ENCODE measurements at places on chromosomes 2 and 18.

DNA sequence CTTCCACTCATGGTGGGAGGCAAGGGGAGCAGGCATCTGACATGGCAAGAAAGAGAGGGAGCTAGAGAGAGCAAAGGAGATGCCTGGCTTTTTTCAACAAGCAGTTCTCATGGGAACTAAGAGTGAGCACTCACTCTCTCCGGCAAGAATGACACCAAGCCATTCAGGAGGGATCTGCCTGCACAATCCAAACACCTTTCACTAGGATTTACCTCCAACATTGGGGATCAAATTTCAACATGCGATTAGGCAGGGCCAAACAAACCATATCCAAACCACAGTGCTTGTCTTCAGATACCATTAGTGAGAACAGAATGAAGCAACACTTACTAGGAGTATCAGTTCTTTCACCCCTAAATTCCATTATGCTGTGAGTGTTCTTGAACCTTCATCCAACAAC, 77.3 kb downstream of the FIGN start:
- no peak for DNase-seq

GRCh38 chr18:78571831-78572347, 407.7 kb upstream of the SALL3 start:
- no peak for DNase-seq

GRCh38 chr2:26401739-26402541, at the start of gene DRC1:
Gene DRC1, plus strand, starts transcription at chr2:26401920. Its CDS starts 70 bp downstream, at chr2:26401990.
- DNase-seq: peak; percentile 29

GRCh38 chr2:74011246-74011645, 26.5 kb downstream of the TET3 start:
- DNase-seq: no peak

GRCh38 chr18:46736135-46736534, 20.7 kb downstream of the ST8SIA5 start:
- DNase-seq: no peak

DNA sequence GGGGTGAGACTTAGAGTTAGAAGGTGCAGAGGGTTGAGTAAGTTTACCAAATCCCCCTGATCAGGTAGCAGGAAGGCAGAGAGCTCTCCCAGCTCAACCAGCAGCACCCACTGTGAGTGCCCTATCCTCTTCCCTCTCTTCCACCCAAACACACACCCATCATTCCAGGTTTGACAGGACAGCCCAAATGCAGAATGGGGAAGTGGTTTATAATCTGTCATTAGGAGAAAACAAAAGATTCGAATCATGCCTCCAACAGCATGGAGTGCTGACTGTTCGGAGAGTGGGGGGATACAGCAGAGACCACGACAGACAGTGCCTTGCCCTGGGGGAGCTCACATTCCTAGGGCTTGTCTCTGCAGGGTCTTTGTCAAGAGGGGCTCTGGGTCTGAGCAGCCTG, 11.7 kb downstream of the CXCR2 start:
- DNase-seq: no peak

- no peak for DNase-seq
These were observed 62.9 kb downstream of the SETBP1 start for GRCh38 chr18:44743631-44744030.

- no peak for DNase-seq
These were observed 155.2 kb downstream of the FBXO15 start for GRCh38 chr18:73992242-73993022.

DNA sequence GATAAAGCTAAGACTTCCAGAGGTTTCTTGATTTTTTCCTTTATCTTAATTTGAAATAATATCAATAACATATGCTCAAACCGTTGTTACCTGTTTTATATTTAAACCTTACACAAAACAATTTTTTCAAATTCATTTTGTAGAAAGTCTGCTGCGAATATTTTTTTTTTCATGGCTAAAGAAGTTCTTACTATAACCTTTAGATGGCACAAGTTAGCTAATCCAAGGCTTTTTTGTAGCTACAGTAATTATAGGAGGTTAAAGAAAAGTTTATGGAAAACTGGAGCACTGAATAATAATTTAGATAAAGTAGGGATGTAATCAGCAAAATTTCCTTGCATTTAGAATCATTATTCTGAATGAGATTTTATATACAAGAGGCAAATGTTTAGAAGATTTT, 78.0 kb upstream of the PNPT1 start:
- no peak for DNase-seq

GRCh38 chr2:60502144-60502543, 51.3 kb downstream of the BCL11A start:
- no peak for DNase-seq

DNA sequence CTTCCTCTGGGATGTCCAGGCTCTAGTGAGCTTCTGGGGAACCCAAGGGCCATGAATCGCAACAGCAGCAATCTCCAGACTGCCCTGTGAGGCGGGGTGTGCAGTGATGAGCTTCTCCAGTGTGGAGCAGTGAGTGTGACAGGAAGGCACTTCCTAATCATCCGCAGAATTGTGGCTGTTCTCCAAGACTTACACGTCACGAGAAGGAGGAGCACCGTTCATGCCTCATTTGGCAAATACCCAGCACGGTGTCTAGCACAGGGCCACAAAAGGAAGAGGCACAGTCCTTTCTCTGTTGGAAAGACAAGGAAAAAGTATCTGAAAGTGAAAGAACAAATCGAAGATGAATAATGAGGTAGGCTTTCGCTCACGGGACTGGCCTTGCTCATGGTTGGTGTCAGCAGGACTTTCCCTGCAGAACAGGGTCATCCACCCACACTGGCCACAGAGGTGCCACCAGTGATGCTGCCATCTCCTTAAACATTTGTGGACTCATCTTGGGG, 125.1 kb upstream of the HAAO start:
- DNase-seq: peak; percentile 47

DNA sequence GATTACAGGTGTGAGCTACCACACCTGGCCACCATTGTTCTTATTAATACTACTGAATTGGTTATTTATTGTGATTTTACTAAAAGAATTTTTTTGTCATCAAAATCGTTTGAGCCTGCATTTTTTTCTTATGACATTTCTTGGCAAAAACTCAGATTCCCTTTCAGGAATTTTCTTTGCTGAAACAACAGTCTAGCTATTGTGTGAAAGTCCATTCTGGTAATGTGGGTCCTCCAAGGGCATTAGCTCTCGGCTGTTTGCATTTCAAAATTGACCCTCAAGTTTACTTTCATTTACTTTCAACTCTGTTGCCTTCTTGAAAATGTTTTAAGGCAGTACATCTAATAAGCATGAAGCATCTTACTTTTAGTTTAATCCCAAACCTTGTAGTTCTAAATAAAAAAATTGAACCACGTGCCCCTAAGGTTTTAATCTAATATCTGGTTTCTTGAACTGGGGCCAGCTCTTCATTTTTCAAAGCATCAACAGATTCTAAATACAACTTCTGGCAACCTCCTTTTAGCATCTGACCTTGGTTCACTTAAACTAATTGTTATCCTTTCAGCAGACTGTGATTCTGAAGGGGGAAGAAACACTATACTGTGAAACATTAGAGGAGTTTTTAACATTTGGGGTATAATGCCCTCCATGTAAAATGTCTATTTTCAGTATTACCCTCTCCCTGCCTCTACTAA, 325.2 kb upstream of the RAB12 start:
- no peak for DNase-seq

GRCh38 chr2:172426635-172427255, 641 bp upstream of the ITGA6 start:
- no peak for DNase-seq

GRCh38 chr2:101420623-101421022, 33.3 kb upstream of the CREG2 start:
- no peak for DNase-seq

DNA sequence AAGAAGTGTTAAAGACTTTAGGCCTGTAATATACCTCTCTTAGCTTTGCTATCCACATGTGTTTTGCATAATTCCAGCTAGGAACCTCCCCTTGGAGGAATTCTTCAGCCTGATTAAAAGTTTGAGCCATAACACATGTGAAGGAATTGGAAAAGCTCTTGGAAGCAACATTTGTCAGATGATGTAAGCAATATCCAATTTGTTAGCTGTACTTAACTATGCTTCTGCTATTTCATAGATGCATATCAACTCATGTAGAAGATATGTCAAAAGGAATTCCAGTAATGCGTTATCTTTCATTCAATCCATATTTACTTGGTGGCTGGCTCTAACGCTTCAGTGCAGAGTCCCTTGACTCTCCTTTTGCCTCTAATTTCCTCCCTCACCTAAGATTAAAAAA, 46.2 kb downstream of the PKP4 start:
- no peak for DNase-seq

DNA sequence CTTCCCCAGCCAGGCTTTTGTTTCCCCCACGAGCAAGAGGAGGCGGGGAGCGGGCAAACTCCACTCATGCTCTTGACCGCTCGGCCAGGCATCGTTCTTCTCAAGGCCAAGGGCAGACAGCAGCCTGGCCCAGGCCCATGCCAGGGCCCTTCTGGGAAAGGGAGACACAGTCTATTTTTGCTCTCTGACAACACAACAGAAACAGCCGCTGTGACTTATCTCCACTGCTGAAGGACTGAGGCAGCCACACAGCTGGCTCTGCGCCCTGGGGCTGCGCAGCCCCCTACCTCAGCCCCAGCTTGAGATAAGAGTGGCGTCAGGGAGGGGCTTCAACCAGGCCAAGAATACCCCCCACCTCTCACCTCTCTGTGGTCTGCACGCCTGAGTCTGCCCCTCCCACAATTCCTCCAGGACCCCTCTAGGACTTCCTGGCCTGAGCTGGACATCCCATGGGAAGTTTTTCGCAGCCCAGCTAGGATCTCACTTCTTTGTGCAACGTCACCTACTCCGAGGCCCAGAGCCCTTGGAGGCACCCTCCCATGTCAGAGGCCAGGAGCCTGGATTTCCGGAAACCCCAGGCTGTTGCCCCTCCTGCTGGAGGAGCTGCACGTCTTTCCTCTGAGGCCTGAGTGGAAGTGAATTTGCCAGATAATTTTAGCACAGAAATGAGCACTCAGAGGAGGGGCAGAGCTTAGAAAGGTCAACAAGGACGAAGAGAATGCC, 118.9 kb upstream of the OTOS start:
- DNase-seq: no peak

- DNase-seq: no peak
These were observed 28.2 kb upstream of the PRLH start for GRCh38 chr2:237538001-237538720.

DNA sequence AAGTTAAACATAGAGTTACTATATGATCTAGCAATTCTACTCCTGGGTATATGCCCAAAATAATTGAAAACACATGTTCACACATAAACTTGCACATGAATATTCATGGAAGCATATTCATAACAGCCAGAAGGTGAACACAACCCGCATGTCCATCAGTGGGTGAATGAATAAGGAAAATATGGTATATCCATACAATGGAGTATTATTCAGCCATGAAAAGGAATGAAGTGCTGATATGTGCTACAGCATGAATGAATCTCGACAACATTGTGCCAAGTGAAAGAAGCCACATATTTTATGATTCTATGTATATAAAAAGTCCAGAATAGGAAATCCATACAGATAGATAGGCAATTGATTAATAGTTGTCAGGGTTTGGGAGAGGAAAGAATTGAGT, 15.9 kb downstream of the COL4A4 start:
- DNase-seq: no peak

DNA sequence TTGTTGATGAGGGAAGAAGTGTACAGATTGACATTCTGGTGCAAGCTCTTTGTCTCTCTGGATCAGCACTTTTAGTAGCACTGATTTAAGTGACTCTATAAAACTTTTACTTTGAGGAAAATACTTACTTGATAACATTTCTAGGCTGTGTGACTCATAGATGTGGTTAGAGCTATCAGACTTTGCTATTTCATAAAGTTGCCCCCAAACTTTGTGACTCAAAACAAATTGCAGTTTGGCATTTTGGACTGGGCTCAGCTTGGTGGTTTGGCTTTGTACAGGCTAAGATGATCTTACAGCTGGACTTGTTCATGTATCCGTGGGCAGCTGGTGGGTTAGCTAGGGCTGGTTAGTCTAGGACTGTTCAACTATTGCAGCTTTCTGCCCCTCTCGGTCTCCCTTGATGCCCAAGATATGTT, 42.1 kb upstream of the GLS start:
- DNase-seq: no peak

DNA sequence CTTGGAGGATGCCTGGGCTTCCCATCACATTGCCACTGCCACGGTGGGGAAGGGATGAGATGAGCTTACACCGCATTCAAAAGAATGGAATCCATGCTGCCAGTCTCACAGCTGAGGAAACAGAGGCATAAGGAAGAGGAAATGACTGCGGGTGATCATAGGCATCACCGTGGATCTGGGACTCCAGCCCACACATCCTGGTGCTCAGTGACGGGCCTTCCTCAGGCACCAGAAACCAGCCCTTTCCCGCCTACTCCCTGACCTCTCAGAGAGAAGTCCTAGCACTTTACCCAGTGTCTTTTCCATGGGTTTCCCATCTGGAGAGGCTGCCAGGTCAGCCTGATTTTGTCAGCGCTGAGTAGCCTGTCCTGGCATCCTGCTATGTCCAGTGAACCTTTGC, 5.3 kb upstream of the PLB1 start:
- no peak for DNase-seq

GRCh38 chr18:9968081-9968848, 54.4 kb downstream of the VAPA start:
- no peak for DNase-seq

- no peak for DNase-seq
These were observed 36.3 kb upstream of the SLC8A1 start for GRCh38 chr2:40488101-40488601.

- DNase-seq: no peak
These were observed 436.3 kb downstream of the CMPK2 start for GRCh38 chr2:6429210-6429986.

- DNase-seq: peak; percentile 72
These were observed at the start of gene PREB for GRCh38 chr2:27133905-27134780. Gene PREB, minus strand, starts transcription at chr2:27134636. Its CDS starts 215 bp downstream, at chr2:27134421.

GRCh38 chr2:42918041-42918440, 125.7 kb upstream of the HAAO start:
- no peak for DNase-seq

DNA sequence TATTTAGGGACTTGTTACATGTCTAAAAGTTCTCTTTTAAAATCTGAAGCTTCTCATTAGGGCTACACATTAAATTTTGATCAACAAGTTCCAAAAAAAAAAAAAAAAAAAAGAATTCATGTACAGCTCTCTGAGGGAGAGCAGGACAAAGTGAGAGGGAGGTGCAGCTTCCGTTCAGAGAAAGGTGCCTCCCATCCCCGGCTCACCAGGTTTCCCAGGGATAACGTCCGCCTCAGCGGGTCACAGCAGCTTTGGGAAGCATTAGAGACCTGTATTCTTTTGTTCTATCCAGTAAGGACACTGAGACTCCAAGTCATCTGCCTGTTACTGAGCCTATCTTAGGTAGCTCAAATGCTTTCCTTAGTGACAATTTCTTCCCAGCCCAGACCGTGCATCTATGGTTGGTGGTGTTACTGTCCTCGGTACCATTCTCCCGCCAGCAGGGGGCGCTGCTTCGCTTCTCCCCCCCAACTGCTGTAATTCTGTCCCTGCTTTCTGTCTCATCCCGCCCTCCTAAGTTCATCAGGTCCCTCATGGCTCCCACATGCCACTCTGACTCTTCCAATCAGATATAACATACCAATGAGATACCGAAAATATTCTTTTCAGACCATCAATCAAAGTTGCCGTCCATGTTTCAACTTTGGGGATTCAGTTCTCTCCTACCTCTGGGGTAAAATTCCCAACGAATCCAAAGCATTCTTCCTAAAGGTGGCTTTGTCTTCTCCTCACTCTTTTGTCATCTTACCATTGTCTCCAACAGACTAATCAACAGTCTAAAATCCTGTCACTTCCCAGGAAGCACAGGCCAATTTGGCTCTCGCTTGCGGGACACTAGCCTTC, 466.5 kb downstream of the METTL4 start:
- DNase-seq: peak; percentile 11

- DNase-seq: no peak
These were observed 2.2 kb downstream of the CDKL4 start for GRCh38 chr2:39241588-39241987.

- no peak for DNase-seq
These were observed 4.8 kb upstream of the RALB start for GRCh38 chr2:120247851-120248250.

All from NCI-H2029 treated with DMSO at 0.1 percent for 48 hours (cell line).